ENCODE measurements at places on chromosomes 1 and 21.

DNA sequence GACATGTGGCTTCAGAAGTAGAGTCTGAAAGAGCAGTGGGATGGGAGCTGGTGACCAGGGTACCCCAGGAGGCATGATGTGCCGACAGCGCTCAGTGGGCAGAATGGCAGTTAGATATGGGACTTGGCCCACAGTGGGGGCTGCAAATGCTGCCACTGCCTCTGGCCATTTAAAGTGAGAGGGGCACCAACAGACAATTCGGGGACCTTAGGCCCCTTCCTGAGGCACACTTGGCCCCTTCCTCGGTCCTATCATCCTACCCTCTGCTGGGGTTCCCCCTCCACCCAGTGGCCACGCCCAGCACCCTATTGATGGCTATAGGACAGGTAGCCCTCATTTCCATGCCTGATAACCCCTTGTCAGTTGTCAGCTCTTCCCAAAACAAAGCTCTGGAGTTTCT is 36.6 kb upstream of the EPHA8 start:
- no peak for DNase-seq

DNA sequence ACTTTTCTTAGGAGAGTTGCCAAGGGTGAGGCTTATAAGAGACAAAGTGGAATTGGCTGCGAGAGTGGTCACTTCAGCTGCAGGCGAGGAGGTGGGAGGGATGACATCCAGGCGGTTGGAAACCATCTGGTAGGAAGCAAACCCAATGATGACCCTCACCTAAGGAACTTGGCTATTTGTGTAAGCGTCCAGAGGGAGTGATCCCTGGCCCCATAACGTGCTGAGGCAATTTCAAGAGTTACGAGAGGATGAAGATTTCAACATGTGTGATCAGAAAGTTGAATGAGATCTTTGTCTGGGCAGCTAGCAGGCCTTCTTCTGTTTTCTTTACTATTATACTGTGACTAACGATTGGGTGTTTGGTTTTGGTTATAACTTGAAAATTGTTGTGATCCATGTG is 102.7 kb upstream of the VANGL1 start:
- DNase-seq = no peak

DNA sequence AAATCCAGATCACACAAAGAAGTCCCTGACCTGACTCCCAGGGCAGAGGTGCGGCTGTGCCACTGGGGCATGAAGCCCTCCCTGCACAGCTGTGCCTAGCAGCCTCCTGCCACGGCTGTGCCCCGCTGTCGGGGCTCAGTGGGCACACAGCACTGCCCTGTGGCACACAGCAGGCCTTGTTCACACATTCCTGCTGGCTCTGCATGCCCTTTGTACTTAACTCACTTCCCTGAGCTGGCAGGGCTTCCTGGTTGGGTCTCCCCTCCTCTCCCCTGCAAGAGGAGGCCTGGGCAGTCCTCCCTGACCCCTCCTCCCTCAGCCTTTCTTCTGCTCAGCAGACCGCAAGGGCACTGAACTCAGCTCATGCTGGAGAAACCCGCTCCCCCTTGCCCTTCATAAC is 14.8 kb downstream of the LHX4 start:
- DNase-seq = no peak

DNA sequence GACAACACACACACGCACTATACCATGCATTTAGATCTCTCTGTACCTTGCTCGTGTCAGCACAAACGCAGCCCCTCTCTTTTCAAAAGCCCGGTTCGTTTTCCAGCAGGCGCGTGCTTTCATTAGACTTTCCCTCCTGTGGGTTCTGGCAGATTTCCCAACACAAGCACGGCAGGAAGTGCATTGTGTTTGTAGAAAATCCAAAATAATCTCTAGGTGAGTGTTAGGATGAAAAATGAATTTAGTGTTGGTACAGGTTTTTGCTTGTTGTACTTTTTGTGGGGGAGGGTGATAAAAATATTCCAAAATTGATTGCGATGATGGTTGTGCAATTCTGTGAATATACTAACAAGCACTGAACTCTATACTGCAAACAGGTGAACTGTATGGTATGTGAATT is 54.1 kb upstream of the POFUT2 start:
- no peak for DNase-seq

GRCh38 chr1:93275634-93276295 is 69.9 kb upstream of the DR1 start:
- no peak for DNase-seq

All from C1 segment of cervical spinal cord (tissue), 14 donors.